ENCODE measurements at places on chromosomes 2 and 18.

GRCh38 chr2:172423160-172423559 is 4.2 kb upstream of the ITGA6 start:
- no peak for DNase-seq

- DNase-seq: no peak
Measured at GRCh38 chr2:220745682-220746081, 826.4 kb downstream of the EPHA4 start.

DNA sequence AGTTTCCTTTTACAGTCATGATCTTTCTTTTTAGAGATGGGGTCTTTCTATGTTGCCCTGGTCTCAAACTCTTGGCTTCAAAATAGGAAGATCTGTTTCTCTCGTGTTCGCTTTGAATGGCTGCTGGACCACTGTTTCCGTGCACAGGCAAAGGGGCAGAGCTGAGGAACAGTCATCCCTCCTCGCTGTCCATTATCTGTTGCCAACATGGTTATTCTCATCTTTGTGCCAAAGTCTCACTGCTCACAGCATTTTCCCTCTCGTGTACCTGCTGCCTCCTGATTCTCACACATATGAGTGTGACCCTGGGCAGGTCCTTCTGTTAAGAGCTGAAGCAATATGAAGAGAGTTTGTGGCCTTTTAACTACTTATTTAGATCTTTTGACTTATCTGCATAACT is 28.0 kb upstream of the CCNYL1 start:
- no peak for DNase-seq

GRCh38 chr2:86221066-86221684 is 21.9 kb downstream of the MRPL35 start:
- peak; percentile 11 for DNase-seq

Data from NCI-H2227 treated with DMSO at 0.1 percent for 48 hours (cell line).